ENCODE measurements at places on chromosomes 12 and 14. TPM values are rescaled to one million over a fixed set of nuclear protein-coding genes. Genes with fewer than 3 reads are reported as not detected.

GRCh38 chr12:26770239-26771070 is 62.5 kb downstream of the ITPR2 start:
- no peak for DNase-seq

DNA sequence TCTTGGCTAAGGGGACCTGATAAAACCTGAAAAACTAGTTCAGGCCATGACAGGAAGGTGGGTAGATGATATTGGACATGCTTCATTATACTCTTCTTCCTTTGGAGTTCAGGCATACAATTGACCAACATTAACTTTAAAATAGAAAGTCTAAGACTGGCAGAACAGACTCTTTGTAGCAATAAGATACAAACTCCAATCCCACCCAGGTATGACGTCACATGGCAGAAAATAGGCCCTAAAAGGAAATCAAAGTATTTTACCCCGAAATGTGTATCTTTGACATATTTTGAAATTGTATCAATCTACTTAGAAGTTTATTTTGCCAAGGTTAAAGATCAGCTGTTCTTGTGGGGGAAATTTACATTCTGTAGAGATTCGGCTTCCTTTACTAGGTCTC is 198.1 kb upstream of the LRIG3 start:
- DNase-seq = no peak

DNA sequence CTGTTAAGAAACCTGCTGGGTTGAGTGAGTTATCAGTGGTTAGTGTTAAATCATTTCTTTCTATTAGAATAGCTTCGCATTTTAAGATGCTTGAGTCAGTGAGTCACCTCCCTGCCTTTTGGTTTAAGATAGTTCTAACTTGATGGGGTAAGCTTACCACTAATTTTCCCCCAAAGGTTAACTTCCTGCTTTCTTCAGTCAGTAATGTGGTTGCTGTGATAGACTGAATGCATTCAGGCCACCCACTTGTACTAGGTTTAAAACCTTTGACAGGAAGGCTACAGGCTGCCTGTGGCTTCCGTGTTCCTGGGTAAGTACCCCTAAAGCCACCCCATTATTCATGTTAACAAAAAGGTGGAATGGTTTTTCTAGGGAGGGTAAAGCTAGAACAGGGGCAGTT is 25.3 kb downstream of the CLEC2A start:
- DNase-seq = peak; percentile 9

DNA sequence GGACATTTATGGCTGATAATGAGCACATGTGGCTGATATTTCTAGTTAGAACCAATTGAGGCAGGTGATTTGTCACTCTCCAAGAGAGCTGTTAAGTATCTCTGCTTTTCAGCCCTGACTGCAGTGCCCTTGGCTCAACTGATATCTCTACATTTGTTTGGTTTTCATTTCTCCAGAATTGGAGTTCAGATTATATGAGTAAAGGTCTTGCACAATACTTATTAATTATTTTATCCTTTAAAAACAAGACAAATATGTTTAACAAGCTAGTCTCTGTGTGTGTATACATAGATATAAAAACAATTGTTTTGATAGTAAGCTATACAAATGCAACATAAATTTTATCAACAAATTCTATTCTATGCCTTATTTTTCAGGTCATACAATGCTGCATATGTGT is 105.2 kb downstream of the BRMS1L start:
- no peak for DNase-seq

DNA sequence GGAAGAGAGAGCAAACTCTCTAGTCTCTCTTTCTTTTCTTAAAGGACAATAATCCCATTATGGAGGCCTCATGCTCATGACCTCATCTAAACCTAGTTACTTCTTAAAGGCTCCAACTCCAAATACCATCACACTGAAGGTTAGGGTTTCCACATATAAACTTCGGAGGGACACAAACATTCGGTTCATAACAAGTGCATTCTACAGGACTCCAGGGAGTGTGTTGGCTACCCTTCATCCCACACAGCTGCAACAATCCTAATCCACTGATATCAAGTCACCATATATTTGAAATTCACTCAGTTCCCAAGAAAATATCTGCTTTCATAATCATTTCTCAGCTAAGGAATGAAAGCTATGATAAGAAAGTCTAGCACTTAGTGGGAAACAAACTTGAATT is 265.9 kb upstream of the PLEKHG7 start:
- DNase-seq = no peak

- no peak for DNase-seq
Measured at GRCh38 chr12:94092516-94093241, 55.7 kb upstream of the PLXNC1 start.

DNA sequence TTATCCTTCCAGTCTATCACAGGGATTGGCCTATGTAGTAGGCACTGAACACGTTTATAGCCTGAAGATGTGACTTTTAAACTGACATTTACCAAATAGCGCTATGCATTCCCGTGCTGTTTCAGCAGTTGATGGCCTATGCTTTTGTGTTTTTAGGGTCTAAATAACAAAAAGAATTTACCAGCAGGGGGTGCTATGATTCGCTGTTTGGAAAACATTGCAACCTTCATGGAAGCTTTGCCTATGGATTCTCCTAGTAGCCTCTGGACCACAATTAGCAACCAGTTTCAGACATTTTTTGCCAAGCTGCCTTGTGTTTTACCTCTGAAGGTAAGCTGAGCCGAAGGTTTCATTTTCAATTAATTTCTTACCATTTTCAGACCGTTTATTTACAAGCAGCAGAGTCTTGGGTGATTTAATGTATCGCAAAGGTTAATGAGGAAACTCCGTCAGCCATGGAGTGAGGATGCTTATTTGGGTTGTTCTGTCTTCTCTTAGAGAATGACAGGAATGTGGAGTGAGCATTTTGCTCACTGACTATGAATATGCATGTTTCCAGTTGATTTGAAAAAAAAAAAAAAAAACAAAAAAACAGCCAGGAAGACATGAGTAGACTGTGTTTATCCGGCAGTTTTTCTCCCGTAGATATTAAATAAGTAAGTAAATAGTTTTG is 133.1 kb downstream of the PRIMA1 start:
- DNase-seq = no peak

DNA sequence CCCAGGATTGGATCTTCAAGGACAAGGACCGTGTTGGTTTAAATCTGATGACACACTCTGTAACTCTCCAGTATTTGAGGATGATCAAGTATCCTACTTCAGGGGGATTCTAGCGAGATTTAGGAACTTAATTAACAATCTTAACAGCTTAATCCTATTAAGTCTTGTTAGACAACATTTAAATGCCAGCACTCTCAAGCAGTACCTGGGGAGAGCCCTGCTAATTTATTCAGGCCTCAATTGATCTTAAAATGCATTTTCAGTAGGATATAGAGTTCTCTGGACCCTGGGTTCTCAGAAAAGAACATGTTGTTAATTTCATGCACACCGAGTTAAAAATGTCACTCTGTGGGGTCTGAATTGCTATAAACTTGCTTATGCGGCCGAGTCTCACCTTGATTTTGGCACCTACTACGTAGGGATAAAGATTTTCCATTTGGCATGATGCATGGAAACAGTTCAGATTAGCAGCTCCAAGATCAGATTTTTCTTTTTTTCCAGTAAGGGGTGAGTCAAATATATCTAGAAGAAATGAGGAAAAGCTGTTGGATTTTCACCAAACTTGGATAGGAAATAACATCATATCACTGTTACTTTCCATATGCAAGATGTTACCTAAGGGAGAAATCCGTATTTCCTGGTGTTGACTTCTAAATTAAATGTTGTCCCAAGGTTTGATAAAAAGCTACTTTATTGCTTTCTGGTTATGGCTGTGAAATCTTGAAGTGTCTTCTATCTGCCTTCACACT is 76.1 kb downstream of the SLC24A4 start:
- DNase-seq = no peak

The SCARB1 gene
- 252 TPM for total RNA-seq

The LDHB gene
- total RNA-seq = 113 TPM
